ENCODE measurements at places on chromosomes 5 and 9.
A peak's percentile ranks its signal among the peaks of the same experiment; 100 is the strongest.

DNA sequence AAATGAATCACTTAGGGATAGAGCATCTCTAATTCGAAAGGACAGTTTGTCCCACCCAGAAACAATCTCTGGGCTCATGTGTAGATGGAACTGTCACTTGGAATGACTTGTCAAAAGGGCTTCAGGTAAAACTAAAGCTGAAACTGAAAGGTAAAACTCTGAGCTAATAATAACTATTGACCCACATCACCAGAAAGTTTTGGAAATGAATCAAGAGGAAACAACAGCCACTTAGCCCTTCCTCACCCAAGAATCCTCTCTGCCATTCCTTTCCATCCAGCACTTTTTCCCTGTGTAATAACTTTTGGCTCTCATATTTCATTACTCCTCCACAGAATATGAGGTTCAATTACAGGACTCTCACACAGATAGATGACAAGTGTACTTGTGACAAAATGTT is 14.0 kb upstream of the GLRX start:
- no peak for DNase-seq

- no peak for DNase-seq
These were observed 4.4 kb upstream of the QSOX2 start for GRCh38 chr9:136249877-136250559.

DNA sequence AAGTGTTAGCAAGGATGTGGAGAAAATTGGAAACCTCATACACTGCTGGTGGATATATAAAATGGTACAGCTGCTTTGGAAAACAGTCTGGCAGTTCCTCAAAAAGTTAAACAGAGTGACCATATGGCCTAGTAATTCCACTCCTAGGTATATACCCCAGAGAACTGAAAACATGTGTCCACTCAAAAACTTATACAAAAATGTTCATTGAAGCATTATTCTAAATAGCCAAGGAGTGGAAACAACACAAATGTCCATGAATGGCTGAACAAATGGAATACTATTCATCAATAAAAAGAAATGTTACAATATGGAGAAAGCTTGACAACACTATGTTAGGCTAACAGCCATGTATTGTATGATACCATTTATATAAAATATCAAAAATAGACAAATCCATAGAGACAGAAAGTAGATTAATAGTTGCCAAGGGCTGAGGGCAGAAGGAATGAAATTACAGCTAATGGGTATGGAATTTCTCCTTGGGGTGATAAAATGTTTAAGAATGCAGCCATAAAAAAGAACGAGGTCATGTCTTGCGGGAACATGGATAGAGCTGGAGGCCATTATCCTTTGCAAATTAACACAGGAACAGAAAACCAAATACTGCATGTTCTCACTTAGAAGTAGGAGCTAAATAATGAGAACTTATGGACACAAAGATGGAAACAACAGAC is 33.6 kb upstream of the FBP1 start:
- DNase-seq: peak; percentile 53

- no peak for DNase-seq
These were observed 8.4 kb upstream of the TNC start for GRCh38 chr9:115126404-115126803.

- DNase-seq: no peak
These were observed 2.8 kb upstream of the DPP7 start for GRCh38 chr9:137117269-137117731.

GRCh38 chr9:27880156-27880555 is 306.9 kb upstream of the C9orf72 start:
- DNase-seq: no peak

- DNase-seq: no peak
These were observed 54.1 kb downstream of the DAPK1 start for GRCh38 chr9:87551772-87552217.

- no peak for DNase-seq
These were observed 291.2 kb downstream of the TMEM167A start for GRCh38 chr5:82785882-82786509.

GRCh38 chr5:80755626-80756025 is 100.8 kb upstream of the DHFR start:
- no peak for DNase-seq

GRCh38 chr9:135254176-135255032 is 166.9 kb downstream of the OLFM1 start:
- DNase-seq: no peak
